ENCODE measurements at places on chromosomes 6 and 20.

DNA sequence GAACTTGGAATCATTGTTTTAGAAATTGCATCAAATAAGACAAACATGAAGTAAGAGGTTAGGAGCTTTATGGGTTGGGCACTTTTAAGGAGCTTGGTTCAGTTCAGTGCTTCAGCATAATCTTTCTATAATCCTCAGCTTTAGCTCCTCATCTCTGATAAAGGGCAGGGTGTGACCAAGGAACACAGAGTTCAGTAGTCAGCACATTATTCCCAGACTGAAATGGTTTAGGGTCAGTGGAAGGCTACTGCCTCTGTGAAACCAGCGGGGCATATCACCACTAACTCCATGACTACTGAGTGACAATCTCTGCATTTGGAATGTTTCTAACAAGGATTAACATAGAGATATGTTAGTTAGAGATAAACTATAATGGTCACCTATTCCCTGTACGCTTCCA lies 36.9 kb downstream of the CRYBG1 start:
- no peak for DNase-seq

DNA sequence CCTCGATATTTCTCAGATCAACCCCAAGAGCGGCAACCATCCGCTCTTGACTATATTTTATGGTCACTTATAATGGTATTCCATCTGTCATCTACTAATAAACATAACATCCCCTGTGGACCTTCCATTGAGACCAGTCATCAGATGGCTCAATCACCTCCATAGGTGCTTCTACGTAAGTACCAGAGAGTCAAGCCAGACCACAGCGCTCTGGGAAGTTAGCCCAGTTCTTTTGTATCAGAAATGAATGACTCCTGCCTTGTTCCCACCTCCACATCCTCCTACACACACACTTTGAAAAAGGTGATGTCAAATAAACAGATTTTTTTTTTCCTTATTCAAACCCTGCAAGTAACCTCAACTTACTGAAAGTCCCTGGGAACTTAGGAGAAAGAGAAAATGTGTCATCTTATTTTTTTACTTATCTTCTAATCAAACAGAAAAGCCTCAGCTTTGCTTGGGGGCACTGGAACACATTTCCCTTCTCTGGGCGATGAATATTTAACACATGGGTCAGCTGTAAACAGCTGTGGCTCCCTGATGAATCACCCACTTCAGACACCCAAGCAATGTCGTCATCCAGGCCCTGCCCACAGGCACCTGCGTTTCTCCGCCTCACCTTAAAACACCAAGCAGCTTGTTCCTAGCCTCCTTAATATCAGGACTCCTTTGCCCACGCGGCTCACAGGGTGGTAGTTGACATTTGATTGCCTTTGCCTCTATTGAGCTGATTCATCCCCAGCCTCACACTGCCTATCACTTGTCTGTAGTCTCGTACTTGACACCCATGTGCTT lies 121.4 kb upstream of the LY86 start:
- DNase-seq = no peak

GRCh38 chr20:36086767-36087166 lies 67.8 kb upstream of the EPB41L1 start:
- DNase-seq = no peak

GRCh38 chr6:30495993-30496392 lies 6.7 kb downstream of the HLA-E start:
- DNase-seq = no peak

DNA sequence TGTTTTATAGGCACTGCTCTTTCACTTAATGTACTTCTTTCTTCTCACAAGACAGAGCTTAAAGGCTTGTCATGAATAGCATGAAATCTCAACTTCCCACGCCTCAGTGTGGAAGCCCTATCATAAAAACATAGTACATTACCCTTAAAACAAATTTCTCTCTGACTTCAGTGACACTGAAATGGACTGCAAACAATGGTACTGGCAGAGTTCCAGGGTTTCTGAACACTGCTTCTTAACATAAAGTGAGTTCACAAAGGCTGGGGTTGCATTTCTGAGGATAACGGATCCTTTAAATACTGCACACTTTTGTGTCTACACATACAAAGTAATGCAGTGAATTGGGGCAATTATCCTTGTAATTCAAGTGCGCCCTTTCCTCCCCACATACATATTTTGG lies 32.3 kb upstream of the PLEKHG1 start:
- no peak for DNase-seq

DNA sequence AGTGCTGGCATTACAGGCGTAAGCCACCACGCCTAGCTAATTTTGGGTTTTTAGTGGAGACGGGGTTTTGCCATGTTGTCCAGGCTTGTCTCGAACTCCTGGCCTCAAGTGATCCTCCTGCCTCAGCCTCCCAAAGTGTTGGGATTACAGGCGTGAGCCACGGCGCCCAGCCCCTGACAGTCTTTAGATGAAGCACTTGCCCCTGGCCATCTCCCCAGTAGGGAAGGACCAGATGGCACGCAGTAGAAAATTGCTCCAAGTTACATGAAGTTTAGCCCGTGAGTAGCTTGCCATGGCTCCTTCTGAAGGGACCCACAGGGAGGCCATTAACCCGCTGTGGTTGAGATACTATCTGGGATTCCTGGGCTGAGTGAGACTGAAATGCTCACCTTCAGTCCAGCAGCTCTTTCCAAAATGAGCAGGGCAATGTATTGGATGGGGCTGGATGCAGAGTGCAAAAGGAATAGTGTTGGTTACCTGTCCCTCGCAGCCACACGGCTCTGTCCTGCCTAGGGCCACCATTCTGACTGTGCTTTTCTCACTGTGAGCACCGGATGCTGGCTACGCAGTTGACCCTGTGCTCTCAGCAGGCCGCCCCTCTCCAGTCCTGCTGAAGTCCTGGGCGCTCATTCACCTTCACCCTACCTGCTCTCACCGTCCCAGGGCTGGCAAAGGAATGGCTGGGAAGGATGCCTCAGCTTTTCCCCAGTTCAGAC lies 66.9 kb downstream of the EFCAB8 start:
- DNase-seq = no peak

GRCh38 chr6:44674226-44675155 lies 287.0 kb downstream of the CDC5L start:
- DNase-seq = no peak

DNA sequence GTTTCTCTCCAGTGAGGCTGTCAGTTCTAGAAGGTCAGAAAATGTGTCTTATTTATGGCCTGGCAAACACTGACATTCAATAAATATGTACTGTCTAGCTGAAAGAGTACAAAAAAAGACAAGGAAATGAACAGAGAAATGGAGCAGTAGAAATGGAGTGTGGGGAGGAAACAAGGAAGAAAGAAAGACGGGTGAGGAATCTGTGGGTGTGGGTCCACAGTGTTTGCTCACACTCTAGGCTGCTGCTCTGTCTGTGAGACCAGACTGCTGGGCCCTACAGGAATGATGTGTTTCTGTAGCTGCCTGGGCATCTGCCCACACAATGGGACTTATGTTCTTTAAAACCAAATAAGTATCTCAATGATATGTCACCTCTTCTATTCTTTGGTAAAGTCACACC lies 114.2 kb downstream of the MOXD1 start:
- no peak for DNase-seq

- DNase-seq = no peak
Measured at GRCh38 chr20:59825563-59825920, 107.9 kb downstream of the SYCP2 start.

DNA sequence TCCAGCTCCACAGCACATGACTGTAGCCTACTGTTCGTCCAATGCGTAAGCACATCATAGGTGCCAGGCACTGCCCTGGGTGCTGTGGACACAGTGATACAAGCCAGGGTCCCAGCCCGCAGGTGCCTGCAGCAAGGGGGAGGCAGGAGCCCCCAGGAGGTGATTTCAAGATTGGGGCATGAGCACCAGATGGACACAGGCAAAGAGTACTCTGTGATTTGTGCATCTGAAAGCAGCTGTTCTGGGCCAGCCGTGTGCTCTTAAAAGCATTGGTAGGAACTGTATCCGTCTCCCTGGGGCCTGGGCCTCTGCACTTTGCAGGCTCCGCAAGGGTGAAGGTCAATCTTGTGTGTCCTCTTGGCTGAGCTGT lies 149.8 kb downstream of the SYCP2 start:
- DNase-seq = no peak

DNA sequence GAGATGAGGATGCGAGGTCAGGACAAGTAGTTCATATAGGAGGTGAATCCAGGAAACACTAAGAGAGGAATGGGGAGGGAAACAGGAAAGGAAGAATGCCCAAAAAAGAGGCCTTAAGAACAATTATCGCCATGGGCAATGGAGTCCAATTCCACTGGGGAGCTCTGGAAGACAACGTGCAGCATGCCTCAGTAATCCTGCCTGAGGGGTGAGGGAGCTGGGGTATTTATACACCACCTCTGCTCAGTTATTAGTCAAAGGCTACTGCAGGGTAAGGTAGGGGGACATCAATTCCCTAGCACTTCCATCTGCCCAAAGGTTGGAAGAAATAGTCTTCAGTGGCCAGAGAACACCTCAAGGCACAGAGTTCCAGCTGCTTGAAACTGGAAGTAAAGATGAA lies 96.4 kb downstream of the ZNF217 start:
- DNase-seq = no peak

DNA sequence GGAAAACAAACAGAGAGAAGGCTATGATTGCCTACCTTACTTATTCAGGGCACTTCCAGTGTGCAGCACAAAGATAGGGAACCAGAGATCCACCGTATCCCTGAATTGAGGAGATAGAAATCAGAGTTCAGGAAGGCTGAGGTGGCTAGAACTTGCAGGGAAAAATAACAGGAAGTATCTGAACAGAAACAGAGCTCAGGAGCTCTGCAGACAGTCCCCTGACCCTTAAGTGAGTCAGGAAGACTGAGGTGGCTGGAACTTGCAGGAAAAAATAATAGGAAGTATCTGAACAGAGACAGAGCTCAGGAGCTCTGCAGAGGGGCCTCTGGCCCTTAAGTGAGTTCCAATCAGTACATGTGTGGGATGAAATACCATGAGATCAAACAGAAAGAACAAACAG lies 65.4 kb downstream of the RPRD1B start:
- DNase-seq = no peak

DNA sequence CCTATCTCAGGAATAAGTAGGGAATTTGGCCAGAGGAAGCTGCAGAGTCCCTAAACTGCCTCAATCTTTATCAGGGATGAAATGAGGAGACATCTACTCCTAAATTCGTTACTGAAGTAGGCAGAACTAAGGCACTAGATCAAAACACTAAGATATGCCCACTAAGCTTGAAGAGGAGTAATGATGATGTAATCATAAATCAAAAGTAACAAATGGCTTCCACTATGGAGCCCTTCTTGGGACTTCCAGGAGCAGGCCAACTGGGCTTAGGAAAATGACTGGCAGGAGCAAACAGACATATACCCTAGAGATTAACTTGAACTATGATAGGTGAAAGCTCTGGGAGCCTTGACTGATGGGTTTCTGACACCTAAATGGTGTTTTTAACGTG lies 15.4 kb downstream of the ZSCAN12 start:
- DNase-seq = no peak

- peak; percentile 61 for DNase-seq
Measured at GRCh38 chr20:35305682-35306556, 13.7 kb upstream of the FAM83C start.

DNA sequence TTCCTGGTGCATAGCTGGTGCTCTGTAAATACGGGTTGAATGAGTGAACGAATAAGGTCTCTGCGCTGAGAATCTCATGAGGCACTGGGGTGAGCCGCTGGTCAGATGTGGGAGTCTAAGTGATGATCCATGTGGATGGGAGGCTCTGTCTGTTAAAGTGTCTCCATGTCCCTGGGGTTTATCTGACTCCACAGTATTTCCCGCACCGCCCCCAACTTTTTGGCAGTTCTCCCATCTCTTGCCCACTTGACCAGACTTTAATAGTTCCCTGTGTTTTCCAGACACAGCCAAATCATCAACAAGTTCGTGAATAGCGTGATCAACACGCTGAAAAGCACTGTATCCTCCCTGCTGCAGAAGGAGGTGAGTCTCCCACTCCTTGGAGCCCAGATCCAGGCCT lies 9.9 kb downstream of the BPIFA2 start:
- DNase-seq = no peak

GRCh38 chr6:2998998-2999617 lies 586 bp upstream of the NQO2 start:
- no peak for DNase-seq

- DNase-seq = no peak
Measured at GRCh38 chr20:25685276-25686080, 11.2 kb downstream of the ZNF337 start.

- no peak for DNase-seq
Measured at GRCh38 chr6:9140172-9140571, 704.8 kb upstream of the SLC35B3 start.

- no peak for DNase-seq
Measured at GRCh38 chr6:26533532-26533931, 4.6 kb upstream of the HMGN4 start.

GRCh38 chr20:3781153-3781910 lies at the start of gene SPEF1:
Gene SPEF1 (minus strand): TSS chr20:3781448. CDS start chr20:3781287, 161 bp downstream.
- DNase-seq = no peak

DNA sequence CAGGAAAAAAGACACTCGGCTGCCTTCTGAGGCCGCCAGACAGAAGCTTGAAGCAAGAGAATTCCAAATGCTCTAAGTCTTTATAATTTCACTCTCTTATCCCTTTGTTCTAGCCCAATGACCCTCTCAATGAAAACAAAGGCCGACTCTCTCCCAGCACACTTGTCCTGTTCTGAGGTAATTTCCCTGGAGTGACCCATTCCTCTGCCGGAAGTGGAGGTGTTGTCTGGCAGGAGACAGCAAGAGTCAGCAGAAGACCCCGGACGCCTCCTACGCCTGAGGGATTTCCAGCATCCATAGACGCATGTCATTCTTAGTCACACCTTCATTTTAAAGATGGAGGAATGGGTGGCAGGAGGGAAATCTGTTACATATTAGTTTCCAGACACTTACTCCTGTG lies 110.3 kb downstream of the SOD2 start:
- no peak for DNase-seq

DNA sequence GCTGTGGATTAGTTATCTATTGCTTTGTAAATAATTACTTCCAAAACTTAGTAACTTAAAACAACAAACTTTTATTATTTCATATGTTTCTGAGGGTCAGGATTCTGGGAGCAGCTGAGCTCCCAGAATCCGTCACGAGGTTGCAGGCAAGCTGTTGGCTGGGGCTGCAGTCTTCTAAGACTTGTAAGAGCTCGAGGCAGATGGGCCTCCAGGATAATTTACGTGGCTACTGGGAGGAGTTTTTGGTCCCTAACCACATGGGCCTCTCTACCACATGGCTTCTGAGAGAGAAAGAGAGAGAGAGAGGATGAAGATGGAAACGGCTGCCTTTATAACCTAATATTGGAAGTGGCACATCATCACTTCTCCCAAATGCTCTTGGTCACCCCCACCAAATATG lies 64.9 kb upstream of the SULF2 start:
- no peak for DNase-seq

GRCh38 chr20:25867776-25868649 lies 171.4 kb upstream of the ZNF337 start:
- DNase-seq = peak; percentile 73

- no peak for DNase-seq
Measured at GRCh38 chr6:44060612-44061374, 66.5 kb downstream of the MRPL14 start.

- DNase-seq = no peak
Measured at GRCh38 chr20:9051508-9051907, 17.4 kb upstream of the PLCB4 start.

GRCh38 chr20:50285376-50286173 lies 94.9 kb downstream of the CEBPB start:
- DNase-seq = no peak

- DNase-seq = peak; percentile 50
Measured at GRCh38 chr20:62010551-62011402, 54.9 kb downstream of the TAF4 start.

GRCh38 chr6:21384216-21384615 lies 209.3 kb upstream of the SOX4 start:
- DNase-seq = no peak

- DNase-seq = no peak
Measured at GRCh38 chr6:159627939-159628338, 65.1 kb downstream of the SOD2 start.
